ENCODE measurements at places on chromosomes 7 and 10. TPM values are rescaled to one million over a fixed set of nuclear protein-coding genes. Genes with fewer than 3 reads are reported as not detected.

CASP2 gene
- polyA plus RNA-seq: 17.5 TPM

GALNT17 gene
- 9.2 TPM for polyA plus RNA-seq

SCART1 gene
- polyA plus RNA-seq: 1.6 TPM

ADRA2A gene
- polyA plus RNA-seq: 0.80 TPM

CPVL gene
- polyA plus RNA-seq: 112 TPM

GRCh38 chr7:150830937-150831336, 21.4 kb upstream of the AOC1 start:
- no peak for DNase-seq
- H3K4me3 ChIP-seq: no peak overlapping the region
- H3K36me3 ChIP-seq: no peaks in the 10 kb centered on the region
- H3K4me1 ChIP-seq: no peaks in the 10 kb centered on the region
- peaks cover 11% of the 10 kb centered on the region for H3K27me3 ChIP-seq

DNA sequence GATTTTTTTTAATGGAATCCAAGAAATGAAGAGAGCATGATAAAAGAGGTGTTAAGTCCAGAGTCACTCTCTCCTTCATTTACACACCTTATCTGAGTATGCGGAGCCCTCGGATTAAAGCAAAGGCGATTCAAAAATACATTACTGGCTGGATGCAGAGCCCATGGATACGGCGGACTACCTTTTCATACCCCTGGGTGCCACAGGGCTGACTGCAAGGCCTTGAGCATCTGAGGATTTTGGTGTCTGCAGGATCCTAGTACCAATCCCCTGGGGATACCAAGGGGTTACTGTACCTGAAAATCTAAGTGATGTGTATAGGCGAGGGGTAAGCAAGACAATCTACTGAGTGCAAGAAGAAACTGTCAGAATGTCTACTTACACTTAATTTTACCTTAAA, 20.5 kb downstream of the PIP4K2A start:
- H3K27ac ChIP-seq: no peak overlapping the region
- H3K27me3 ChIP-seq: no peaks in the 10 kb centered on the region
- no peak overlapping the region for H3K4me3 ChIP-seq

DNA sequence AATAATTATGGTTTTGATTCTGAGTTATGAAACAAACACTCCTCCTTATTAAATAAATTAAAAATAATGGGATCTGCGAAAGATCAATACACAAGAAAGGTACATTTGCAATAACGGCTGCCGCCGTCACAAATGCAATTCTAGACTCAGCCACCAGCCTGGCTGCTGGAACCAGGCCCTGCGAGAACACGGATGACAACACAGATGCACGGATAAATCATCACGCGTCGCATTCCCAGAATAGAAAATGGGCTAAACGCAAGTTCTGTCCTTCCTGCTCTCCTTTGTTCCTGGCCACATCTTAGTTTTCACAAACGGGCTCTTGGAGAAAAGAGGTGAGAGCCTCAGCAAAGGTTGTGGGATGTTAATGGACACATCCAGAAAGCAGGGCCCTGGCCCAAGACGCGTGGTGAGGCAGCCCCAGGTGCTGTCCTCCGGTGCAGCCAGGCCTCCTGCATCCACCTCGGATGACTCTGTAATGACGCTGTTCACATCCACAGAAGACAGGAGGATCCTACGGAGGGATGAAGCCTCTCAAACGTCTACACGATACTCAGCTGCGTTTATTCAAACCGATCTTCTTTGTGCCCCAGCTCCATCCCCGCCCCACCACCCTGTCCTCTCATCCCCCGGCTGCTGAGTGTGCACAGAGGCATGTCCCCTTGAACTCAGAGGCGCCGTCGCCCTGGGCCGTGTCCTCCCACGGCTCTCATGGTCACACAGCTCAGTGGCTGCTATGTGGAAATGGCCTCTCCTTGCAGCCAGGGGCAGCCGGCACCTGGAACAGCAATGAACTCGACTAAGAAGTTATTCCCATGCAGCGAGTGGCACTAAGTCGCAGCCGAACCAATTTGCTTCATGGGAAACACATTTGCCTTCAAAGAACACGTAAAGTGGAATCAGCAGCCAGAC, 197.9 kb downstream of the PTPRN2 start:
- H3K4me3 ChIP-seq: no peak overlapping the region
- H3K4me1 ChIP-seq: no peaks in the 10 kb centered on the region
- H3K27ac ChIP-seq: no peak overlapping the region
- H3K27me3 ChIP-seq: no peaks in the 10 kb centered on the region

GRCh38 chr10:107083388-107084009, 81.0 kb downstream of the SORCS1 start:
- no peaks in the 10 kb centered on the region for H3K4me1 ChIP-seq
- H3K27ac ChIP-seq: no peak overlapping the region
- H3K36me3 ChIP-seq: no peaks in the 10 kb centered on the region
- DNase-seq: no peak
- no peaks in the 10 kb centered on the region for H3K27me3 ChIP-seq

DNA sequence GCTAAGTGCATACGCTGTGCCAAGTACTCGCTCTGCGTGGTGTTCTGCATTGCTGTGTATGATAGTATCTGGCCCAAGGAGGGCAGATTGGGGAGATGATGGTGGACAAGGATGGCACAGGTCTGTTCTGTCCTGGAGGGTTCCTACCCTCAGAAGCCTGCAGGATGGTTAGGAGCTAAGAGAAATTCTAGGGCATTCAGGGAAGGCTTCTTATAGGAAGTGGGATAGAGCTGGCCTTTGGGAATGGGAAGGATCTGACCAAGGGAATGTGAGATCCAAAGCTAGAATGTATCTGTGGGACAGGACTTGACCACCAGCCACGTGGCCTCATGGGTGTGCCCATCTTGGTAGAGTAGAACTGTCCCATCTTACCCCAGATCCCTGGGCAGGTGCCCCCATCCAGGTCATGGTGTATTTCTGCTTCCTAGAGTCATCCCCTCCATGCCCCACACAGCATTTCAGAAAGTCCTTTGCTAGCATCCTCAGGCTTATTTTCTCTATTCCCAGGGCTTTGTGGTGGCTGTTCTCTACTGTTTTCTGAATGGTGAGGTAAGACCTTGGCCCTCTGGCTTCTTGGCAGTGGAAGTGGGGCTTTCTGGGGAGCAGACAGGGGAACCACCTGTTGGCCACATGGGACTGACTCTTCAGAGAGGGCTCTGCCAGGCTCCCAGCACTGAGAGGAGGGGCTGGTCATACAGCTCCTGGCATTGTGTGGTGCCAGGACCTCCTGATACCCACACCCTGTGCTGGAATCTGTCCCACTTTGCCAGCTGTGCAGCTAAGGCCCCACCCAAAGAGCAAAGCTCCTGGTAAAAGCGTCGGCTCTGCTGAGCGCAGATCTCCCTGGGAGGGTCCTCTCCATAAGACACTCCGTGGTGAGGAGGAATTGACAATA, 52.5 kb downstream of the ADCYAP1R1 start:
- no peak for DNase-seq
- no peaks in the 10 kb centered on the region for H3K27me3 ChIP-seq
- H3K4me3 ChIP-seq: no peak overlapping the region
- no peaks in the 10 kb centered on the region for H3K36me3 ChIP-seq
- H3K4me1 ChIP-seq: no peaks in the 10 kb centered on the region

GRCh38 chr10:22712956-22713852, 1.2 kb downstream of the PIP4K2A start:
- H3K36me3 ChIP-seq: no peaks in the 10 kb centered on the region
- peak; percentile 31 for DNase-seq
- peaks cover 12% of the 10 kb centered on the region for H3K4me1 ChIP-seq
- peak overlapping the region; percentile 92 for H3K4me3 ChIP-seq

DNA sequence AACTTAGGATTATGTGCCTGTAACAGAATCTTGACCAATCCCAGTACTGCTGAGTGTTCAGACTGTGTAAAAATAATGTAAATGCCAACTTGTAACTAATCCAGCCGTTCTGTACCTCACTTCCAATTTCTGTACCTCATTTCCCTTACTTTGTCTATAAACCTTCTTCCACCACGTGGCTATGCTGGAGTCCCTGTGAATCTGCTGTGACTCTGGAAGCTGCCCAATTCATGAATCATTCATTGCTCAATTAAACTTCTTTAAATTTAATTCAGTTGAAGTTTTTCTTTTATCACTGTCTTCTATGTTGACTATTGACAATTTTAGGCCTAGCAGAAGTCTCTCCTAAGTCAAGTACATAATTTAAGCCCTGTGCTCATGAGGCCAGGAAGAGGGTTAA, 215.3 kb upstream of the RHOBTB1 start:
- H3K36me3 ChIP-seq: no peaks in the 10 kb centered on the region
- no peak overlapping the region for H3K27ac ChIP-seq
- no peaks in the 10 kb centered on the region for H3K27me3 ChIP-seq

- H3K4me3 ChIP-seq: no peak overlapping the region
- DNase-seq: no peak
- no peaks in the 10 kb centered on the region for H3K36me3 ChIP-seq
- H3K27ac ChIP-seq: no peak overlapping the region
- H3K27me3 ChIP-seq: no peaks in the 10 kb centered on the region
These were observed 79.8 kb upstream of the GHITM start for GRCh38 chr10:84059526-84059925.

GRCh38 chr7:39265641-39266591, 288.2 kb downstream of the POU6F2 start:
- H3K36me3 ChIP-seq: no peaks in the 10 kb centered on the region
- no peaks in the 10 kb centered on the region for H3K4me1 ChIP-seq
- H3K27me3 ChIP-seq: peaks cover 2% of the 10 kb centered on the region
- no peak overlapping the region for H3K27ac ChIP-seq

DNA sequence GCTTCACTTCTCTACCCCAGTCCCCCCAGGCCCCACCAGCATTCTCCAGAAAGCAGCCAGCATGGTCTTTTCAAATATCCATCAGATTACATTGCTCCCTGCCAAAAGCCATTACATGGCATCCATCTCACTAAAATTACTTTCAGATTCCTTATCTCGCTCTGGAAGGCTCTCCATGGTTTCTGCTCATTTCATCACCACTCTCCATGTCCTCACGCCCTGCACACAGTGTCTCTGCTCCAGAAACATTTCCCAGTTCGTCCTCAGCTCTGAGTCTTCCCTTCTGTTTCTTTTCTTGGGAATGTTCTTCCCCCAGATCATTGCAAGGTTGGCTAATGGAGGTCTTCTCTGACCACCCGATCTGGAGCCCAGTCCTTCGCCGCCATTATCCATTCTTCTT, 499.1 kb downstream of the KCNMA1 start:
- no peaks in the 10 kb centered on the region for H3K36me3 ChIP-seq
- no peaks in the 10 kb centered on the region for H3K27me3 ChIP-seq
- no peak overlapping the region for H3K4me3 ChIP-seq
- no peak overlapping the region for H3K27ac ChIP-seq
- no peaks in the 10 kb centered on the region for H3K4me1 ChIP-seq

DNA sequence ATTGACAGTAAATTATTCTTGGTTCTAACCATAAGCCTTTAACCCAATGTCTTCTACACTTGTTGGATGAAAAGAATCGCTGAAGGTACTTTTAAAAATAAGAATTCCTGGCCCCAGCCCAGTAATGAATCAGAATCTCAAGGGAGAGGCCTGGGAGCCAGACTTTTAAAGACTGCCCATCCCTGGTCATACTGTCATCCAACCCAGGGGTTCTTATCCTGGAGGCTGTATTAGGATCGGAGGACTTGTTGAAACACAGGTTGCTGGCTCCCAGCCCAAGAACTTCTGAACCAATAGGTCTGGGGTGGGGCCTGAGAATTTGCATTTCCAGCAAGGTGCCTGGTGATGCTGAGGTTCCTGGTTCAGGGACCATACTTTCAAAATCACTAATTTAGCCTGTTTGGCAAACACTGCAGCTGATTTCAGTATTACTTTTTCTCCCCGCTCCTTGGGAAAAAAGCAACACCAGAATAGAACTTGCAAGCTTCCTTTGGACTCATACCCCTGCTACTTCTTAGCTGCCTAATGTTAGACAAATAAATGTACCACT, 79.5 kb upstream of the FAM133B start:
- H3K4me3 ChIP-seq: no peak overlapping the region
- no peaks in the 10 kb centered on the region for H3K27me3 ChIP-seq
- peaks cover 2% of the 10 kb centered on the region for H3K4me1 ChIP-seq
- H3K27ac ChIP-seq: no peak overlapping the region

- no peak for DNase-seq
- H3K27me3 ChIP-seq: no peaks in the 10 kb centered on the region
- peaks cover 34% of the 10 kb centered on the region for H3K4me1 ChIP-seq
- H3K27ac ChIP-seq: no peak overlapping the region
- H3K4me3 ChIP-seq: no peak overlapping the region
These were observed 79.6 kb downstream of the SH3PXD2A start for GRCh38 chr10:103775776-103776175.

DNA sequence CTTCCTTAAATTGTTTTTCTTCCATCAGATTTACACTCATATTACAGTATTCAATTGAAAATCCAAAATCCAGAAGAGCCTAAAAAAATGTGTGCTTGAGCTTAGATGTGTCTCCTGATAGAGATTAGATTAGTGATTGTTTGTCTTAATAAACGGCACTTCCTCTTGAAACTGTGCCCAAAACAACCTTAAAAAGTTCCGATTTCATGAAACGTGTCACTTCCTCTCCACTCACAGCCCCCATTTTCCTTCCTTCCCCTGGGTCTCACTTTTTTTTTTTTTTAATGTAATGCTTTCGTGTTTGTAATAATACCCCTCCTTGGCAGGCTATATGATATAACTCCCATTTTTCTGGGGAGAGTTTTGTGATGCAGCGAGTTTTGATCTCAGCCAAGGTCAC, 114.8 kb upstream of the ADO start:
- no peak for DNase-seq
- H3K36me3 ChIP-seq: no peaks in the 10 kb centered on the region
- H3K27ac ChIP-seq: no peak overlapping the region
- no peak overlapping the region for H3K4me3 ChIP-seq

DNA sequence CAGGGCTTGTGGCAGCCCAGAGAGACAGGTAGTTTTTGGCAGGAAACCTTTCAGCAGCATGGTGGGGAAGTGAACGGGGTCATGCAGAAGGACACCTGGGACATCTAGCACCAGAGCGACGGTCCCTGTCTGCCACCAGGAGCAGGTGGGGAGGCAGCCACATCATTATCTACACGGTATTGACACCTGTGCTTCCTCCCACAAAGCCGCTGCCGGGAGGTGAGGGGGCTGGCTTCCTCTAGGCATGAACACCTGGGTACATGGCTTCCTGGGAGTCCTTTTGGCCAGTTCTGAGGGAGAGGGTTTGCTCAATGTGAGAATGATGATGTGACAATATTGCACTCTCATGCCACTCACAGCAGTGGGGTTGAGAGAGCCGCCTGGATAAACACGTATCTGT, 275.2 kb downstream of the ACTR3B start:
- H3K27ac ChIP-seq: no peak overlapping the region
- no peaks in the 10 kb centered on the region for H3K4me1 ChIP-seq
- H3K27me3 ChIP-seq: no peaks in the 10 kb centered on the region
- no peak overlapping the region for H3K4me3 ChIP-seq

- no peak overlapping the region for H3K4me3 ChIP-seq
- H3K4me1 ChIP-seq: peaks cover 6% of the 10 kb centered on the region
- DNase-seq: no peak
- H3K36me3 ChIP-seq: no peaks in the 10 kb centered on the region
These were observed 27.4 kb downstream of the COA1 start for GRCh38 chr7:43701929-43702328.

GRCh38 chr10:8912108-8912507, 857.6 kb downstream of the GATA3 start:
- no peaks in the 10 kb centered on the region for H3K4me1 ChIP-seq
- H3K27ac ChIP-seq: no peak overlapping the region
- H3K27me3 ChIP-seq: no peaks in the 10 kb centered on the region
- H3K4me3 ChIP-seq: no peak overlapping the region
- H3K36me3 ChIP-seq: no peaks in the 10 kb centered on the region

Measured in thymus (tissue), 14 donors.